Activated CD8-positive, alpha-beta memory T cell treated with anti-CD3 and anti-CD28 coated beads for 1 hour (primary cell): ENCODE measurements at places on chromosomes 16 and 17.

DNA sequence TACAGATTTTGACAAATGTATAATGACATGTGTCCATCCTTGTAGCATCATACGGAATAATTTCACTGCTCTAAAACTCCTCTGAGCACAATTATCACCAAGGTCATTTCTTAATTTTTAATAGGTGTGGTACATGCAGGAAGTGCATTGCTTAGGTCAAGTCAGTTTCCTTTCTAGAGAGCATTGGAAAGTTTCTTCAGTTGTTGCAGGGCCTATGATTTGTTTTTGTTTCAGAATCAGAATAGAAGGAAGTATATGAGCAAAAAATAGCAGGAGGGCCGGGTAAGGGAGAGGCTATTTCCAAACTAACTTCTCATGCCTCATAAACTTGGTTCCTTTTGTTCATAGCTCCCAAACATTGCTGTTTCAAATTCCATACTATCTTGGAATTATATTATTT is 24.0 kb upstream of the SLFN5 start:
- DNase-seq, result no peak

- DNase-seq, result no peak
Observed at GRCh38 chr16:56667581-56668571, at the start of gene MT1G. Gene MT1G (minus strand): TSS chr16:56668065. CDS start chr16:56667993, 72 bp downstream.

- no peak for DNase-seq
Observed at GRCh38 chr17:50133028-50133768, 3.2 kb upstream of the SAMD14 start.

- DNase-seq, result no peak
Observed at GRCh38 chr17:37158290-37158689, 209.5 kb downstream of the AATF start.

DNA sequence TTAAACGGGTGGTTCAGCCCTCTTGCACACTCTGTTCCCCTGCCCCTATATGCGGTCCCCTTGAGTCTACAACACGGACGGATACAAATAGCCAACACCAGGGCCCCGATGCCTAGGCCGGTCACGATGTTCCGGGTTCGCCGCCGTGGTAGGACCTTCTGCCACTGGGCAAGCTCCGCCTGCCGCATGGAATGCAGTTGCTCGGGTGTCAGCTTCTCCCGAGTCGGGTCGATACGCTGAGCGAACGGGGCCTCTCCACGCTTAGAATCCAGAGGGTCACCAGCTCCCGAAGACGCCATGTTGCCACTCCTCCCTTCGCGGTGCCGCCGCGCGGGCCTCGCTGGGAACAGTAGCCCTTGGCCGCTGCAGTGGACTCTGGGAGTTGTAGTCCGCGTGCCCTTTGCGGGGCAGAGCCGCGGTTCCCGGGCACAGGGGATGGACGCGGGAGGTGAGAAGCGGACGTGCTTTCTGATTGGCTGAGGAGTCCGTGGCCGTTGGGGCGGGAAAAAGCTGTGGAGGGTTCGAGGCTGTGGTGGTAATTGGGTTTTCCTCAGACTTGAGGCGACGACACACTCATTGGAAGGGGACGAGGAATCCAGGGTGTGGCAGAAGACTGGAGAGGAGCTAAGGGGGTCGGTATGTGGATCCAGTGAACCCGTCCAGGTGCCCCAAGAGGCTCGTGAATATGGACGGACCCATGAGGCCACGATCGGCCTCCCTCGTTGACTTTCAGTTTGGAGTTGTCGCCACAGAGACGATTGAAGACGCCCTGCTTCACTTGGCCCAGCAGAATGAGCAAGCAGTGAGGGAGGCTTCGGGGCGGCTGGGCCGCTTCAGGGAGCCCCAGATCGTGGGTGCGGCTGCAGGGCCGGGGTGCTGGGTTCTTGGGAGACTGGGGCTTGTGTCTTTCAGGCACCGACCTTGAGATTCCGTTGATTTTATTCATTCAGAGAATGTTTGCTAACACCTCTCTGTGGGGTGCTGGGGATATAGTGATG is at the start of the genes CNTD1 and COA3:
CNTD1 (plus strand) TSS at position 479 of the 998 bp plus-strand sequence; CDS start at position 686, 207 bp downstream.
COA3 (minus strand) TSS at position 322 of the 998 bp plus-strand sequence; CDS start at position 299, 23 bp downstream.
- peak; percentile 21 for DNase-seq

DNA sequence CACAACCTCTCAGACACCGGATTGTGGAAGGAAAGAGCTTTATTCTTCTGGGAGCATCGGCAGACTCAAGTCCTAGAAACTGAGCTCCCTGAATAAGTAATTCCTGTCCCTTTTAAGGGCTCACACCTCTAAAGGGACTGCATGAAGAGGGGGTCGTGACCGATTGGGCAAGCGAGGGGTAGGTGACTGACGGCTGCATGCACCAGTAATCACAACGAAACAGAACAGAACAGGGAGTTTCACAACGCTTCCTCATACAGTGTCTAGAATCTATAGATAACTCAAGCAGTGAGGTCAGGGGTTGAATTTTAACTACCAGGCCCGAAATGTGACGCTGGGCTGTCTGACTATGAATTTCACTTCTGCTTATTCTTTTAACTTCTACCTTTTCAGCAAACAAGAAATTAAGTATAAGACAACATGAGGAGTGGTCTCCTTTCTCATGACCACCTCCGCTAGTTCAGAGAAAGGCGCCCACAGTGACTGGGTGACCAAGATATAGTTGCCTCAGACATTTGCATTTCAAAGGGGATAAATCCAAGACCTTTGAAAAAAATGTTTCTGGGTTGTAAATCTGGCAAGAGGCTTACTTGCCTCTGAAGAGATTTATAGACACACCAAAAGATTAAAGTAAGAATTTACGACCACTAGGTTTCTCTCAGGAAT is 88.4 kb upstream of the ATF7IP2 start:
- no peak for DNase-seq

- DNase-seq, result no peak
Observed at GRCh38 chr17:30920282-30920681, 1.5 kb upstream of the ADAP2 start.

GRCh38 chr16:64217789-64218535 is 903.9 kb downstream of the CDH11 start:
- DNase-seq, result no peak

- DNase-seq, result no peak
Observed at GRCh38 chr16:57627184-57627871, 1.1 kb upstream of the ADGRG1 start.

DNA sequence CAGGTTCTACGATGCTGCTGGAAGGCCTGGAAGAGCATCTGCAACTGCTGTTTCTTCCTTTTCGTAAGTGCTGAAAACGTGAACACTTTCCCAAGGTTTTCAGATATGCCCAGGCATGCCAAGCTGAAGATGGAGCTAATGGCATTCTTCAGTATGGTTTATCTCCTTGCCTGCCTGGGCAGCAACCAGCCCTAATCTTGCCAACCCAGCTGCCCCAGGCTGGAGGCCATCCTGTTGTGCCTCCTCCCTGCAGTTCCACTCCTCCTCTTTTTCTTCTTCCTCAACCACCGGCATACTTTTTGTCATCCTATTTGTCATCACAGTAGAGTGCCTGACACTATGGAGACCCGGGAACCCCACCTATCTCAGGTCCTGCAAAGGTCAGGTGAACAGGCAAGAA is 1849.3 kb downstream of the TP53TG3F start:
- no peak for DNase-seq

DNA sequence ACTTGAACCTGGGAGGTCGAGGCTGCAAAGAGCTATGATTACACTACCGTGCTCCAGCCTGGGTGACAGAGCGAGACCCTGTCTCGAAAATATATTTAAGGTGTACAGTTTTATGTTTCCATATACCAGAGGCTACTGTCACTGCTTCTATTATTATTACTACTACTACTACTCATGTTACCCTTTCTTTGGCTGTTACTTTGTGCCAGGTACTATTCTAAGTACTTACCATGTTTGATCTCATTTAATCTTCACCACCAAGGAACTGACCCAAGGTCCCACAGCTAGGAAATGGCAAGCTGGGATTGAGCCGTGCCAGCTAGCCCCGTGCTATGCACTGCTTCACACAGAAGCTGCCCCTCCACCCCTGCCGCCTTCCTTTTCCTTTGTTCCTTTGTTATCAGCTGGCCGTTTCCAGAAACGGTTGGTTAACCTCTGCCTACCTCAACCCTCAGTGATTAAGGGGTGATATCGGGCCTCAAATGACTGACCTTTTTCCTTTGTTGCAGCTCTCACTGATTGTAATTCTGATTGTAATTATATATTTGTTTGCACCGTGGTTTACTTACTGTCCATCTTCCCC is 78.4 kb downstream of the ABCC1 start:
- DNase-seq, result no peak

- DNase-seq, result no peak
Observed at GRCh38 chr16:69768666-69769065, 6.5 kb downstream of the WWP2 start.

DNA sequence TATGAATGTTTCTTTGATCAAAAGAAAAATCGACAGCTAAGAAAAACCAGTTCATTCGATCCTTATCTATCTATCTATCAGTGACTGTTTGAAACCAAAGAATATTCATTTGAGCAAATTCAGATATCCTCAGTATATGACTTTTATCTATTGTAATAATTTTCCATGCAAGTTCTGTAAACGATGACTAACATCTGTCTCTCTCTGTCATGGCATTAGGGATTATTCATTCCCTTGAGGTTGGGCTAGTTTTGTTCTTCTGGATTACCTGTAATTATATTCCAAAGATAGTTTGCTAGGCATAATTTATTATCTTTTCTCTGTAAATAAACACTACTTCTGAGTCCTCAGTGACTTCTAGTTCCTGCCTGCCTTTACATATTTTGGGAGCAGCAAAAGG is 497.7 kb upstream of the CDH11 start:
- DNase-seq, result no peak

- no peak for DNase-seq
Observed at GRCh38 chr16:54821731-54822130, 108.9 kb upstream of the IRX5 start.

DNA sequence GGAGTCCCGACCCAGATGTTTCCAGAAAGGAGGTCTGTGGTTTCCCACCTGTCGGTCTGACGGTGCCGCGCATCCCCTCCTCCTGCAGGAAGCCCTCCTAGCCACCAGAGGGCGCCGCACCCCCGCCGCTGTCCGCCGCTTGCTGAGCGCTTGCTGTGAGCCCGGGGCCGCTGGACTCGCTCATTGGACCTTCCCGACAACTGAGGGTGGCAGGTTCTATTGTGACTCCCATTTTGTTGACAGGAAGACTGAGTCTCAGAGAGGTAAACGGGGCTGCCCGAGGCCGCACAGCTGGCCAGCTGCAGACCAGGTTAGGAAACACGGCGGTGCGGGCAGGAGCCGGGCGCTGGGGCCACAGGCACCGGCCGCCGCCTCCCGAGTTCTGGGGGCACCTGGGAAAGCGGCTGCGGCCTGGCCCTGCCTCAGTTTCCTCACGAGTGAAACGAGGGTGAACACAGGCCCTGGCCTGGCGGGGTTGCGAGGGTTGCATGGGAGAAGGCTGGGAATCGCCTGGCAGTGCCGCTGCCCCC is 191.1 kb upstream of the CIBAR2 start:
- DNase-seq, result peak; percentile 40

- no peak for DNase-seq
Observed at GRCh38 chr17:71919186-71919585, 201.6 kb upstream of the SOX9 start.

- DNase-seq, result no peak
Observed at GRCh38 chr16:89089120-89089519, 4.5 kb upstream of the ACSF3 start.

DNA sequence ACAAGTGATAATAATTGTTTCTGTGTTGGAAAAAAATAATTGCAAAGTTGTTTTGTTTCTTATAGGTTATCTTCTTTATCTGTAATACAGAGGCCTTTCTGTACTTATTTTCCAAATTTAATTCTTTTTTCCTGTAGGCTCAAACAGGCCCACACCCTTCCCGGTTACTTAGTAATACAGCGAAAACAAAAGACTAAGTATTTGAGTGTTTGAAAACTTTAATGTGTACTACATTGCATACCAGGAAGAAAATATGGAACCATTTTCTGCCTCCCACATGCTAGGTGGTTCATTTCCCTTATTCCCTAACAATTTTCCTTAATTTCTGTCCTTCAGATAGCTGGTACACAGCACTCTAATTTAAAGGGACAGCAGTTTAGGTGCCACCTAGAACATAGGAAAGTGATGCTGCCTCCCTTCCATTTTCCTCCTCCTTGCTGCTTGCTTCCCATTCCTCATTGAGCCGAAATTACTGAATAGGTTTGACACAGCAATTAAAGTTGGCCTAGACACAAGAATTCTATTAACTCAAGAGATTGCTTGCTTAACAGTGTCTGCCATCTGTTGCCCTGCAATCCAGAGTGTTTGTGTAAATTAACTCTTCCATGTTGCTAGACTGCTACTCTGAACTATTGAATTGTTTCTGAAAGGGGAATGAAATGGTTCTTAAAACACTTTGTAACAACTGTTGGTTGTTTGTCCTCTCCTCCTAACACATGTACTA is 24.2 kb downstream of the CYB5B start:
- DNase-seq, result no peak

- DNase-seq, result no peak
Observed at GRCh38 chr16:67028167-67028695, 718 bp upstream of the CBFB start.

DNA sequence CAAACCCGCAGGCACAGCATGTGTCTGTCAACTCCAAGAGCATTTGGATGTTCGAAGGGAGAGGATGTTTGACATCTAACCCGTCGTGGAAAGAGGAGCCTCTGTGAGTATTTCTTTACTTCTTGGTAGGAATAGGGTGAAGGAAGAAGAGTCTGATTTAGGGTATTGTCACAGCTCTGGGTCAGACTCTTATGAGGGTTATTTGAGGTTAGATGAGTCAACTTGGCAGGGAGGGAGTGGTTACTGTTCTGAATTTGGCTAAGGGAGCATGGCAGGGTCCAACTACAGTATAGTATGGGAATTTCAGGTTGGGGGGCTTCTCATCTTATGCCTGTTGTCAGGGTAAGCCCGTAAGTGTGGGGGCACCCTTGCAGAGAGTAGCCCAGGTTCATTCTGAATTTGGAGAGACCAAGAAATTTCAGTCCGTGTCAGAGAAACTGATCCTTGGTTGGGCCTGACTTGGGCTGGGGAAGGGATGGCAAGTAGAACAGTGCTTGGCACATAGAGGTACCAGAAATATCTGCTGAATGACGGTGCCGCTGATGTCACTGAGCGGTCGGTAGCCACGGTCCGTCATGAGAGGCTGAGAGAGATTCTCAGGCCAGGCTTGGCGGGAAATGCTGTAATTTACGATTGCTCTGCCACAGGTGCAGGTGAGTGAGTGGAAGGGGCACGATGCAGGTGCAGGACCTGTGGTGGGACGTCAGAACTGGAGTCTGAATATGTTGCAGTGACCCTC is 43.2 kb downstream of the MYH3 start:
- DNase-seq, result no peak

- no peak for DNase-seq
Observed at GRCh38 chr17:4167786-4168185, 24.8 kb downstream of the CYB5D2 start.

DNA sequence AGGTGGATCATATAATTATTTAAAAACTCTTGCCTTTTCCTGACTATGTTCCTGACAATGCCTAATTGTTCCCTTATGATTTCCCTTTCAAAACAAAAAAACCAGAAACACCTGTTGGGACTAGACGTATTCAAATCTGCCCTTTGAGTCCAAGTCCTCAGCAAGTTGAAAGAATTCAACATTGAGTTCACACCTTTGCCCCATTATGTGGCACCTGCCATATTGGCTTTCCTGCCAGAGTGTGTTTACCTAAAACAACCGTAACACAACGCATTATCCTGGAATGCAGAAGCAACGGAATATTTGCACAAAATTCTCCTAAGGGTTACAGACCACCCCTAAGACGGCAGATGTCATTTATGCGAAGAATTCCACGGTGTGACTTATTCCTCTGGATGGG is 105.9 kb downstream of the ZFHX3 start:
- DNase-seq, result no peak

- no peak for DNase-seq
Observed at GRCh38 chr17:9343516-9343915, 232.1 kb downstream of the STX8 start.

- no peak for DNase-seq
Observed at GRCh38 chr17:42760652-42761581, at the start of gene RAMP2. Gene RAMP2 (plus strand): TSS chr17:42761227. CDS start chr17:42761262, 35 bp downstream.

- no peak for DNase-seq
Observed at GRCh38 chr17:36919407-36919968, 17.8 kb upstream of the LHX1 start.
